ENCODE measurements at places on chromosomes 2 and 18.
A peak's percentile ranks its signal among the peaks of the same experiment; 100 is the strongest.

DNA sequence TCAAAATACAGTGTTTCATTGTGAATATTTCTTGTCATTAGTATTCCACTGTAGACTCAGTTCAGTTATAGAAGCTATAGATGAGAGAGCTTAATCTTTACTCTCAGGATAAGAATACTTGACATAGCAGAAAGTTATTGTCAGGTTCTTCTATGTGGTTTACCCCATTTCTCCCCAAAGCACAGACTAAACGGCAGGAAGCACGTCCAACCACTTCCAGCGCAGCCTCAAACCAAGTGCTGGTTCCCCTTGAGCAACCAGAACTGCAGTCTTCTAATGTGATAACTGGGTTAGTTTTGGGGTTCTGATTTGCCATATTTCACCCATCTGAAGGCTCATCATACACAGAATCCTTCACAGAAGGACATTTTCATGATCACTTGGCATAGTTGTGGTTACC, 324.7 kb downstream of the SLC8A1 start:
- DNase-seq = no peak

GRCh38 chr2:29202819-29203495, 87.7 kb downstream of the CLIP4 start:
- DNase-seq = no peak

GRCh38 chr2:169692718-169693117, 1.5 kb downstream of the CFAP210 start:
- no peak for DNase-seq

- no peak for DNase-seq
Measured at GRCh38 chr2:10180229-10180628, 57.7 kb downstream of the RRM2 start.

GRCh38 chr2:153823880-153824279, 47.8 kb upstream of the GALNT13 start:
- no peak for DNase-seq

- DNase-seq = no peak
Measured at GRCh38 chr18:12857215-12857905, 26.7 kb downstream of the PTPN2 start.

GRCh38 chr2:133748007-133748700, 179.9 kb upstream of the NCKAP5 start:
- DNase-seq = no peak

- peak; percentile 1 for DNase-seq
Measured at GRCh38 chr18:41906528-41907146, 48.4 kb upstream of the PIK3C3 start.

DNA sequence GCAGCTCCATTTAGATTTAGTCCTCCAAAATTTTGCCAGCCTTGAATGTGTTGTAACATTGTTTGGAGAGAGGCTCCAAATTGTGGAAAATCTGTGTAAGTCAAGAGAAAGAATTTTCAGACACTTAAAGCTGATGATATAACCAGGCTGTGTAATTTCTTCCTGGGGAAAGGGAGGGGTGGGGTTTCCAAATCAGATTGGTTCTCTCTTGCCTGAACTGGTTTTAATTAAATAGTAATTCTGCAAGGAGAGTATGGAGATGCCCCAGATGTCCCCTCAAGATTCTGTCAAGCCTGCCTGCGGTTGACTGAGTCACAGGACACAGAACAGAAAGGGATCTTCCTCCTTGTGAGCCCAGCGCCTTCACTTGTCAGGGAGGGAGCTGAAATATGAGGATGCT, 54.5 kb downstream of the C18orf63 start:
- DNase-seq = no peak

DNA sequence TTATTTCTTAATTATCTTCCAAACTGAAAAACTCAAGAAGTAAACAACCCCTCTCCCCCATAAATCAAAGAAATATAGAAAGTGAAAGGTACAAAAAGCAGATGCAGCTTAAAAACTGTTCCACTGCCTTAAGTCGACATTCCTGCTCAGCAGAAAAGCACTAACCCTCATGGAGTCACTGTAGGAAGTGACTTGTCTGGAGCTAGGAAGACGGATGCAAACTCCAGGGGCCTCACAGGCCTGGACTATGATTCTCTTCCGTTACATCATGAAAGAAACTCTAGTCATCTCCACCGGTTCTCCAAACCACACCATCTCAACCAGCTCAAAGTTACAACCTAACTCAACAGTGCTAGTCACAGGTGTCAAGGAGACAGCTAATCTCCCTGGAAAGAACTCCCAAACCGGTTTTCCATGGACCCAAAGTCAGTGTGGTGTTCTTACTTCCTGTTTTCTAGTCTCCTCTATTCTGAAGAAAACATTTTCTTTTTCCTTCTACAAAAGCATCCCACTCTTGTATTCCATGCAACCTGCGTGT, 128.4 kb downstream of the PIEZO2 start:
- no peak for DNase-seq

GRCh38 chr2:230706053-230706521, 6.6 kb upstream of the CAB39 start:
- DNase-seq = no peak

DNA sequence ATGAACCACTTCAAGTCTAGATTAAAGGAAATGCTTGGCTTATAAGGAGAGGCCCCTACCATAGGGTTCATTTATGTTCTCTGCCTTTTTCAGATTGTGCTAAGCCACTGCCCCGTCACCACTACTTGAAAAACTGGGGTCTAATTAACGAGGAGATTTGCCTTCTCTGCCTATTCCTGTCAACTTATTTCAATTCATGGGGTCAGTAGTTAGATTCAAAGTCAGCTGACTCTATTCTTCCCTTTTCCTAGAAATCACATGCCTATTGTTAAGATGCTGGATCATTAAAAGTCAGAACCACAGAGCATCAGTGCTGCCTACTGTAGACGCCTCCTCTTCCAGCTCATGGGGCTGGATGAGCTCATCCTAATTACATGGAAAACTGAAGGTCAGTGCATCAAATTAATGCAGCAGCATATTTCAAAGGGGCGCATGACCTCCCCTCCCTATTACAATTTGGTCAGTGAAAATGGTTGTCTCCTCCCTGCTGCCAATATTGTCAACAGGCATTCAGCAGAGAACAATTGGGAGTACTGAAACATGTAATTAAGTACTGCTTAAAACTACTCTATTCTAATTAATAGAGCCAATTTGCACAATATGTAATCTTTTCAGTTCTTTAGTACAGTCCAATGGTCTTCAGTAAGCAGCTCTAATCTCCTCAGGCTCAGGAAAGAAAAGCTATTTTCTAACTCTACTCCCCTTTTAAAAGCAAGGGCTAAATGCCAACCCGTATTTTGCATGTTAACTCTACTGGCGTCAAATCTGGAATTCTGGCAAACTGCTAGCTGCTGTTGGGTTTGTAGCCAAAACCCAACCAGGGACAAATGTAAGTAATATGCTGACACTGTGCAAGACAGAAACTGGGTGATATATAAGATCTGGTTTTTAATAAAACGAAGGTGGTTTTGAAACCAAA, 117.4 kb upstream of the ITGB6 start:
- DNase-seq = no peak
